ENCODE measurements at places on chromosomes 7 and 10.

DNA sequence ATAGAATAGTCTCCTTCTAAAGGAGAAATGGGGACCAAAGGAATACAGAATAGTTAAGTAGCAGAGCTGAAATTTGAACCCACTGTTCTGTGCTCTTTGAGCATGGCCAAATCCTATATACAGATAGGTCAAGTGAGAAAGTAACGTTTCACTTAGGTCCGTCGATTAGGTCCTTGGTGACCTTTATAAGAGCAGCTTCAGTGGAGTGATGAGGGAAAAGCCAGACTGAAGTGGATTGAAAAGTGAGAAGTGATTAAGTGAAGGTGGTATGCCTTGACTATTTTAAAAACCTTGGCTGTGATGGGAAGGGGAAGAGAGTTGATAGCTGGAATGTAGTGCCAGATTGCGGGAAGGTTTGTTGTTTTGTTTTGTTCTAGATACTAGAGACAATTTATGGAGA, 10.6 kb upstream of the LSMEM1 start:
- DNase-seq: no peak

- no peak for DNase-seq
Observed at GRCh38 chr10:125003146-125003900, 61.4 kb downstream of the ZRANB1 start.

DNA sequence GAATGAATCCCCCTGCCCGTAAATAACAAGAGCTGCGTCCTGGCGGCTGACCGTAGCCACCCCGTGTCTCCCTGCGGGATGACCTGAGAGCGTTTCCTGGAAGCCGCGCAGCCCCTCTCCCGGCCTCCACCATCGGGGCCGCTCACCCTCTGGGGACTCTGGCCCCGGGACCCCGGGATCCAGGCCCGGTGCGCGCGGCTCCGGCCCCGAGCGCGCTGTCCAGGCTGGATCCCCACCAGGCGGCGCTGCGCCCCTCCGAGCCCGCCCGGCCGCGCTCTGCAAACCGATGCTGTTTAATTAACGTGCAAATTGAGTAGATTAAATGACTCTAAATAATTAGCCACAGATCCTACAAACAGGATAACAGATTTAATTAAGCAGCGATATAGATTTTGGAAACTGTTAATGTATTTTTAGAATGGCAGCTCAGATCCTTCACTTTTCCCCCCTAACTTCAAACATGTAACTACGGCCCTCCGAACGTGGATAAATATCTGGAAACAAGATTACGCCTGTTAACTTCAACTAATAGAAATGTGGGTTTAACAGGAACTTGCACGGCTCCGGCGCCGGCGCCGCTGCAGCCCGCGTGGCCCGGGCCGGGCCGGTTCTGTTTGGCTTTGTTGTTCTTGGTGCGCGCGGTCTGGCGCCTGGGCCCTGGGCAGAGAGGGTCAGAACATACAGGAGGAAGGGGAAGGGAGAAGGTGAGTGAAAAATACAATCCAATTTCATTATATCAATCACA, 7.1 kb upstream of the UNCX start:
- DNase-seq: peak; percentile 23

DNA sequence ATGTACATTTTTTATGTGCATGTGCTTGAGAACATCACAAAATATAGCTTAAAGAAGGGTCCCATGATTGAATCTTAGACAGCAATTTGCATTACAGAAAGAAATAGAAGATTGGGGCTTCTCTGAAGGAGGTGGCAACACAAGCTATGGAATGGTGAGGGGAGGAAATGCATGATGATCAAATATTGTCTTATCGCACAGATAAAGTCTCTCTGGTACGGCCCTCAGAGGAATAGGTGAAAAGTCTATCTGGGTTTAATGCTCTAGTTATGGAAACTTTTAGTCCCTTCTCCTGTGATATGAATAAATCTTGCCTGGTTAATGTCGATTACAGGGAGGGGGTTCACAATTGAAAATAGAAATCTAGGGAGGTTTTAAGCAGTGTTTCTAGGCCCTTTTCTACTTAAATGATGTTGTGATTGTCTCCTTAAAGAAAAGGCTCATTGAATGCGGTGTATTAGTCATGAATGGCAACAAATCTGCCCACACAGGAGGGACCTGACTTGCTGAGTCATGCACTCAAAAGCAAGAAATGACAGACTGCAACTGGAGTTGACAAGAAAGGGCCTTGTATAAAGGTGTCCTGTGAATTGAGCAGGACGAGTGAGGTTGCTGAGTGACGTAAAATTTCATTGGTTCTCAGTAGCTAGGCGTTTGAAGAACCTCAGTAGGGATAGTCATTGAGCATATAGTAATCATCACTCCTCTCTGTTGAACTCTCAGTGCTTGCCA, 133.4 kb upstream of the CSTF2T start:
- DNase-seq: no peak

GRCh38 chr7:90540406-90540805, 55.7 kb upstream of the CDK14 start:
- DNase-seq: no peak

DNA sequence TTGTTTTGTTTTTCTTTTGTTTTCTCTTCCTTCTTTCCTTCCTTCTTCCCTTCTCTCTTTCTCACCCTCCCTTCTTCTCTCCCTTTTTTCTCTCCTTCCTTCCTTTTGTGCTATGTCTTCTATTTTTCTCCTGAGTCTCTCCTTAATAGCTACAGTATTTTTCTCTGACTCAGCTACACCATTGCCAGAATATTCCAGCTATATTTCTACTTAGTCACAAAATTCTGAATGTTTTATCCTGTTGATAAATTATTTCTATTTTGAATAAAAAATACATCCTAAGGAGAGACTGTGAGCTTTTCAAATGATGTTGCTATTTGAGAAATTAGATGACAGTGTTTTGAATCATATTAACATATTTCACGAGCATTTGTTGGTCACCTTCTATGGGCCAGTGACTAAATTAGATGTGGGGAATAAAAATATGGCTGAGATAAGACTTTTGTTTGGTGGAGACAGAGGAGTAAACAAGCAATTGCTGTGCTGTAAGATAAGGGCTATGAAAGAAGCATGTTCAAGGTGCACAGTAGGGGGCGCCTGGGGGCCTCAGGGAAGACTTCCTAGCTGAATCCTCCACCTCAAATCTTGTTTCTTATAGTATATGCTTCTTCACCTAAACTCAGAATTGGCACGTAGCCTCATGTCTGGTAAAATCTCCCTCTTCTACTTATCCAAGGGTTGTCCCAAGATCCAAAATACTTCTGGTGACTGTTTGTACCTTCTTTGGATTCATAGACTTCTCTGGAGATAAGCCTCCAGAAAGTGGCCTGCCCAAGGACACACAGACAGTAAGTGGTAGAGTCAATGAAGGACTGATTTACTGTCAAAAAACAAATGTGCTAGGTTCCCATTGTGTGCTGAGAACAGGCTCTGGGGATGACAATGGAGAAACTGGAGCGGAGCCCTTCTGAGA, 115.5 kb upstream of the CREB5 start:
- peak; percentile 14 for DNase-seq

DNA sequence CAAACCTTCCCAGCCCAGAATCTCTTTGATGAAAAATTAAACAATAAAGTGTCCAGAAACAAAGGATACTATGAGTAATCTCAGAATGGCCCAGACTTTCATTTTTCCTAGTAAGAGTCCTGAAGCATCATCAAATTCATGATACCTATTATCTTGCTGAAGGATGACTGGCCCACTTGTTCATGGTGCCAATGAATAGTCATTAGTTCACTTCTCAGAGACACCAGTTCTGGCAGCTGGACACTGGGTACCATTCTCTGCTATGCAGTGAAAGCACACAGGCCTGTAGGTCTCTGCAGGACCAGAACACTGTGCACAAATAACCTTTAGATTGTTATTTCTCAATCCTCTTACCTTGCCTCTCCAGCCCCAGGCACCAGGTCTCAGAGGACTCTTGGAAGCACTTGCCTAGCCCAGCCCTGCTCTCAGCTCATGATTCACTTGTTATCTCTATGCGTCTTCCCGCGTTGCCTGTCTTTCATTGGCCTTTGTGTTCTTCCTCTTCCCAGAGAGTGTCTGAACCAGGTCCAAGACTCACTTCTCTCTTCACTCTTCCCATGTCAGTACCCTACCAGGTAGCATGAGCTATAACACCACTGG, 98.1 kb upstream of the AGBL3 start:
- DNase-seq: no peak

- DNase-seq: no peak
Observed at GRCh38 chr10:8726084-8726778, 671.7 kb downstream of the GATA3 start.

DNA sequence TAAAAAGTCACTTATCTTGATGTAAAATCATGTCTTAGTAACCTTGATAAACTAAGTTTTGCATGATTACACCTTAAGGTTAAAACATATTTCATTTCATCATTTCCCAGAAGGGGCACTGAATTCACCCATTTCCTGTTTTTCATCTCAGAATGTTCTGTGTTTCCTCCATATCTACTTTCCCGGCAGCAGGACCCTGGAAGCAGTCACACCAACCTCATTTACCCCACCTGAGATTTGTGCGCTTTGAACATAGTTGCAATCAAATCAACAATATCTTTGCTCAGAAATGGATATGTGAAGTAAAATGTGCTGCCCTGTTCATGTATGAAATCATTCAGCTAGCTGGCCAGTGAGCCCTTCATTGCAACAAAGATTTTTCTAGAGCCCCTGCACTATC, 46.8 kb downstream of the IKZF1 start:
- DNase-seq: no peak

DNA sequence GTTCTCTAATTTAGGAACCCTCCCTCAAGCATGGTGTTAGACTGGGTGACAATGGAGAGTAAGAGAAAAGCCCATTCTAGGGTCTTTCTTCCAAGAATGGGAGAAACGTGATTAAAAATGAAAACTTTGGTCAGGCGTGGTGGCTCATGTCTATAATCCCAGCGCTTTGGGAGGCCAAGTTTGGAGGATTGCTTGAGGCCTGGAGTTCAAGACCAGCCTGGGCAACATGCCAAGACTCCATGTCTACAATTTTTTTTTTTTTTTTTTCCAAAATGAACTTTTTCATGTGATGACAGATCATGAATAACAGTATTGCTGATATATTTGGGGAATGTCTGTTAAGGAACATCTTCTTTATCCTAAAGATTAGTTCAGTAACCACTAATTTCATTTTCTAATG, 194.6 kb downstream of the MLLT10 start:
- DNase-seq: no peak

DNA sequence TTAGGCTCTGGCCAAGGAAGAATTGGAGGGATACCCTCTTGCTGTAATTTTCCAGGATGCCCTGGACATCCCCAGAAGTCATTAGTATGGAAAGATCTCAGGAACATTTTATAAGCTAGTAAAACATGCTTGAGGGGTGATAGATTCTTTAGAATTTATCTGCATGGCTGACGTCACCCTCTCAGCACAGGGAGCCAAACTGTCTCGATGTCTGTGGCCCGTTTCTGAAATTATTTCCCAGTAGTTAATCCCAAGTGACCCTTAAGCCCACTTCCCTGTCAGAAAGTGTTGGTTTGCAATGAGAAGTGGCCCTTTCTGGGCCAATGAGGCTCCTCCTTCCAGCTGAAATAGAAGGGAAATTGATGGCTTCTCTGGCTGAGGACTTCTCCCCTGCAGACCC, 184.5 kb upstream of the BMPER start:
- no peak for DNase-seq

DNA sequence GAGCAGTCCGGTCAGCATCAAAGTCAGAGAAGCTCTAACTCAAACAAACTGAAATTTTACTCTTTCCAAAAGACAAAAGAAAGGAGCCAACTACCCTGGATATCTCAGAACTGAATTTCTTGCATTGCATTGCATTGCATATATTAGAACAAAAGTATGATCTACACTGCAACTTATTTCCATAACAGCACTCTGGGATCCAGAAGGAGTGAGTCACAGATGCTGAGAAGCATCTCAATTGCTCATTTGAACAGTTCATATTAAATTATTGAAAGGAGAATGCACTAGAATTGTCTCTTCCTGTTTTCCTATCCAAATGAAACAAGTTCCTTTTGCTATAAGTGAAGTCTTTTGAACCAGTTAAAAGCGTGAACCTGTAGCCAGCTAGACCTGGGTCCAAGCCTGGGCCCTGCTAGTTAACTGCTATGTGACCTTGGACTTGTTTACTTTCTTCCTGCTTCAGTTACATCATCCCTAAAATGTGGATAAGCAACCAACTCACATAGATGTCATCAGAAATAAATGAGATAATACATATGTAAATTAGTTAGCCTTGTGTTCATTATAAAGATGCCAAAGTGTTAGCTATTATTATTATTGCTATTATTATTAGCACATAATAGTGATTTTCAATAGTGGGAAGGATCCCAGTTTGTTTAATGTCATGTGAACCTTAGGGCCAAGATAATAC, 184.1 kb downstream of the CREB5 start:
- no peak for DNase-seq

DNA sequence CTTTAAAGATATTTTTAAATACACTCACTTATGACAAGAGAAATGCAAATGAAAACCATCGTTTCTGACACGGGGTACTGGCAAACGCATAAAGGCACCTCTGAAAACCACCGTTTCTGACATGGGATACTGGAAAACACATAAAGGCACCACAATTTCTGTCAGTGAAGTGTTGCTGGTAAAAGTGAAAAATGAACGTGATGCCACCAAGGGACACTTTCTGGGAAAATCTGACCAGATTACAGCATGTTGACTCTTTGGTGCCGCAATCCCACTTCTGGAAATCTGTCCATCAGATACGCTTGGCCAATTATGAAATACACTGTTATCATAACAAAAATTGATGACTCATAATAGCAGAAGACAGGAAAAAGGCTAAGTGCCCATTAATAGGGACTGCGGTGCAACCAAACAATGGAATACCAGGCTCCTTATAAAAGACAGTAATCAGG, 131.7 kb downstream of the ZMYND11 start:
- DNase-seq: no peak

GRCh38 chr7:15685358-15686294, 857 bp downstream of the MEOX2 start:
- DNase-seq: no peak

GRCh38 chr10:80344276-80344675, 12.3 kb downstream of the DYDC1 start:
- no peak for DNase-seq

DNA sequence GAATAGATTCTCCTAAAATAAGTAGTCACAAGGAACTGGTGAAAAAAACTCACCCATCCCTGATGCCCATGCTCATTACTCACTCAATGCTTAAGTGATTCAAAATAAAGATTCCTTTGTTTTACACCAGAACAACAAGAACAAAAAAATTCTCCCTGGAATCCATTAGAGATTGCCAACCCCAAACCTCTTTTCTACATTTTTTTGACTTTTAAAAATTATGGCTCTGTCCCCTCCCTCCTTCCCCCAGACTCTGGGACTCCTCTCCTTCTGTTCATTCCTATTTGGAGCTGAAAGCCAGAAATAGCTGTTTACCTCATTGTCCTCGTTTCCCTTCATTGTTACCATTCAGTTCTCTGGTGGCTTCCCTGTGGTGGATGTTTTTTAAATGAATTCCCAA, 63.2 kb upstream of the FHIP2A start:
- no peak for DNase-seq

- no peak for DNase-seq
Observed at GRCh38 chr10:119278126-119278709, 70.8 kb downstream of the GRK5 start.

DNA sequence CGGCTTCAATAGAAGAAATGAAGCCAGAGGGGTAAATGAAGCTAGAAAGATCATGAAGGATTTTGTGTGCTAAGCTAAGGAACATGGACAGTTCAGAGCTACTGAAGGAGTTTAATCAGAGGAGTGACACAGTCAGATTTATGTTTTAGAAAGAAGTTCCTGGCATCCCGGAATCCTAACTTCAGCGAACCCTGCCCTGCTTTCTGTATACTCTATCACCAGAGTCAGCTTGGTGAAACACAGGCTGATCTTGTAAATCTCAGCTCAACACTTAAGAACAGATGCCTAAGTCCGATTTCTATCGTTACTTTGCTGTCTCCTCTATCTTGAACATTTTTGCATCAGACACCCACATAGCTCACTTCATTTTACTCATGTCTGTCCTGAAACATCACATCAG, 9.1 kb downstream of the AHR start:
- no peak for DNase-seq
